ENCODE measurements at places on chromosomes 2 and 18.

DNA sequence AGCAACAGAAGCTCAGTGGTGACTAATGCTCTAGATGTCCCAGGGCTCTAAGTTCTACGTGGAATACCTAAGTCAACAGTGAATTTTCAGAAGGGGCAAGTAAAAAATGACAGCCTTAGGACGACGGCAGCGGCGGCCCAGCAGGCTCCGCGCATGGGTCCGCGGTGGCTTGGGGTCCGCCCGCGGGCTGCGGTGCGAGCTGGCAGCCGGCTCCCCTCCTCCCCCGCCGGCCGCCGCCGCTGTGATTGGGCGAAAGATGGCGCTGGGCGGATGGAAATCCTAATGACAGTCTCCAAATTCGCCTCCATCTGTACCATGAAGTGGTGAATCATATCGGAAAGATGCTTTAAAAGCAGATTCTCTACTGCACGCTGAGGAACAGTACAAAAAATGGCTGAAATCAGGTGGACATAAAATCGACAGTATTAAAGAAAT is 74.7 kb downstream of the HNRNPLL start:
- ATAC-seq = peak; percentile 19

DNA sequence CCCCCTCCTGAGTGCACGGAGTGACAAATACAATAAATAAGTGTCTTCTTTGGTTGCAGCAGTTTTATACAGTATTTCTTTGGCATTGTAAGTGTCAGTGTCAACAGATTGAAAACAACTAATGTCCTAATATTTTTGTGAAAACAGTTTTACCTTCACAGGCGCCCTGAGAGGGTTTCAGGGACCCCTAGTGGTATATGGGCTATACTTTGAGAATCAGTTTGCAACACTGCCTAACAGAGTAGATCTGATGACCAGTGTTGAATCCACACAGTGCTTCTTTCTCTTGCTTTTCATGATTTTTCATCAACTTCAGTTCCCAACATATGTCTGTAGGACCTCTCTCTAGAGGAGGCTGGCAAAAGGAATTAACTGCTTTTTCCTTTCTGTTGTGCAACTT is 162.2 kb downstream of the PRPF40A start:
- ATAC-seq = no peak

DNA sequence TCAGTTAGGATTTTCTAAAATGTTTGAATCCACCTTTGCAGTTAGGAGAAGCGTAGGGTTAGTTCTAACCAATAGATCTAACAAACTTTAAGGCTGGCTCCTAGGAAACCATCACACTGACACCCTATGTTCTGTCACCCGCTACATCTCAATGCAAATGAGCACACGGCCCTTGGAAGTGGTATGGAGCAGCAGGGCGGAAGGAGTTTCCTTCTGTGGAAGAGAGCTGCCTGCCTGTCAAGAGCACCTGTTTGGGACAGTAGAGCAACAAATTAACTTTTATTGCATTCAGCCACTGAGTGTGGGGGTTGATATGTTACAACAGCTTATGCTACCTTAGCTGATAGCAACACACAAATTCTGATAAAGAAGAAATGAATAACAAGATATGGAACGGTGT is 306.9 kb upstream of the RAB6C start:
- ATAC-seq = no peak

DNA sequence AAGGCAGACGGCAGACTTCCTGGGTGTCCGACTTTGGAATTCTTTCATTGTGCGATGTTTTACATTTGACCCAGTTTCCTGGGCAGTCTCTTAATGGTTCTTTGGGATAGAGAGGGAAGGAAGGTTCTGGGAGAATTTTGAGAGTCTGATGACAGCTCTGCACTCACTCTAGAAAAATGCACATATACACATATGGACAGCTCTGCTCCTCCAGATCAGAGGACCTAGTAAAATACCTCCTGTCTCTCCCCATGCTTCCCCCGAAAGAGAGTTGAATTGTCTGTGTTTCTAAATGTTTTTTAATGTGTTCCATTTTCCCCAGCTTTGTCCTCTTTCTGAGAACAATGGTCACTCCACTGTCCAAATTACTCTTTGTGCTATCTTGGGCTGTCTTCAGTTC is 102.0 kb upstream of the CXCR4 start:
- ATAC-seq = no peak

GRCh38 chr2:12665334-12665733 is 51.4 kb upstream of the TRIB2 start:
- ATAC-seq = peak; percentile 36

GRCh38 chr2:25521665-25522387 is 151.6 kb downstream of the DTNB start:
- peak; percentile 73 for ATAC-seq

- ATAC-seq = no peak
Observed at GRCh38 chr2:205218056-205218455, 464.2 kb upstream of the NRP2 start.

DNA sequence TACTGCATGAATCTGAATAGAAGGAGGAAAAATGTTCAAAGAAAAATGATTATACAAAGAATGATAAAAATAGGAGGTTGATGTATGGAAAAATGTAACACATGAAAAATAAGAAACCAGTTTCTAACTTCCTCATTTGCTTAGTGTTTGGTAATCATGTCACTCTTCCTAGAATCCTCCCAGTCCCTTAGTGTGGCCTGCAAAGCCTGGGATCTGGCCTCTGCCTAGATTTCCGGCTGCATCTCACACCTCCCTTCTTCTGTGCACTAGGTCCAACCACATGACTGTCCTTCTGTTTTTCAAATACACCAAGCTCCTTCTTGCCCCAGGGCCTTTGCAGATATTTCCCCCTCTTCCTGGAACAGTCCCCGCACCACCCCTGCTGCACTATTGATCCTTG is 76.8 kb upstream of the RBMS1 start:
- ATAC-seq = peak; percentile 42

DNA sequence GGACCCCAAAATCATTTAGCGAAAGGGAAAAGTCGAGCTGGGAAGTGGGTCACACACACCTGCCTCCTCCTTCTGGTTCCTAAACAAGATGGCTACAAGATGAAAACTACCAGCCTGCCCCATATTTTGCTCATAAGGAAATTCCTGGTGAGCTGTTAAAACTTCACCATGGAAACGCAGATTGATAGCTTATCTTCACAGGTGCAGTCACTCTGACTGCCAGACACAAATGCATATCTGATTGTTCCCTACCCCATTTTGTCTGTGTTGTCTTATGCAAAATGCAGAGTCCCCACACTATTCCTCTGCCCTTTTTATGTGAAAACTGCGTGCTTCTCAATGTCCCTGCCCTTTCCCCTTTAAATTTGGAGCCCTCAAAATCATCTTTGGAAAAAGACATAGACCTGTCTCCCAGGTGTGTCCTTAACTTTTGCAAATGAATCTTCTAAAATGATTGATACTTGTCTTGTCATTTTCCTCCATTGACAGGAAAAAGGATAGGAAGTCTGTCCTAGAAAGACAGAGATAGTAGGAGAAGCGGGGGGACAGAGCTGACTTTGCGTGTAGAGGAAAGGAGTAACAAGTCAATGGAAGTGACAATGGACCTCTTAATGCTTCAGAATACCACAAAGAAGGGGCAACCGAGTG is 38.9 kb upstream of the THOC1 start:
- no peak for ATAC-seq

DNA sequence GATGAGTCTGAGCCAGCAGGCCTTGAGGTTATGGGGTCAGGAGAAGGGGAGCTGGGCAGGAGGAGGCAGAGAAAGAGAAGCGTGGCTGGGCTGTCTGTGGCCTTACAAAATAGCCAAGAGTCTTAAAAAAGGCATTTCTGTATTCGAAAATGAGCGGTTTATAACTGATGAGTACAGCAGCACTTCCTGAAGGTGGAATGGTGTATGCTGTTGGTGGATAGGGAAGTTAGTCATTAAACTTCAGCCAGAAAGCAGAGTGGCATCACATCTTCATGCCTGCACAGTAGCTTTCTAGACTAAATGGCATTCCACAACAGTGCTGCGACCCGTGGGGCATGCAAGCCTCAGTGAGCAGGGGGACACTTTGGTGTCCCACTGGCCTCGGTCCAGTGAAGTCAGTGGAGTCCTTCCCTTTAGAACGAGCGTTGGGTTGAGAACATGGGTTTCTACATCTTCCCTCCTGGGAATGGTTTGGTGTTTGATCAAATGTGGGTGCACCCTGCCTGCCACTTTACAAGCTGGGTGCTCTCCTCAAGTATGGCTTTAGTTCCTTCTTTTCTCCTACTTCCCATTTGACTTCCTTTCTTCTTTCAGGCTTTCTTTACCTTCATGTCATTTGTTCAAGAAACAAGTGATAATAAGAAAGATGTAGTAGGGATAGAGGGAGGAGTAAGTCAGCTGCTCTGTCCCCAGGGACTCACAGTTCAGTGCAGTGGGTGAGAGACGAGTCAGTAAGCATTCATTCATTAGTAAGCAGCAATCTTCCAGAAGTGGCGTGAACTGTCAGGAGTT is 96.3 kb downstream of the ARMC9 start:
- ATAC-seq = no peak

GRCh38 chr18:22436136-22436535 is 18.4 kb upstream of the CTAGE1 start:
- ATAC-seq = no peak

GRCh38 chr2:118815731-118816130 is 31.7 kb downstream of the EN1 start:
- ATAC-seq = no peak

DNA sequence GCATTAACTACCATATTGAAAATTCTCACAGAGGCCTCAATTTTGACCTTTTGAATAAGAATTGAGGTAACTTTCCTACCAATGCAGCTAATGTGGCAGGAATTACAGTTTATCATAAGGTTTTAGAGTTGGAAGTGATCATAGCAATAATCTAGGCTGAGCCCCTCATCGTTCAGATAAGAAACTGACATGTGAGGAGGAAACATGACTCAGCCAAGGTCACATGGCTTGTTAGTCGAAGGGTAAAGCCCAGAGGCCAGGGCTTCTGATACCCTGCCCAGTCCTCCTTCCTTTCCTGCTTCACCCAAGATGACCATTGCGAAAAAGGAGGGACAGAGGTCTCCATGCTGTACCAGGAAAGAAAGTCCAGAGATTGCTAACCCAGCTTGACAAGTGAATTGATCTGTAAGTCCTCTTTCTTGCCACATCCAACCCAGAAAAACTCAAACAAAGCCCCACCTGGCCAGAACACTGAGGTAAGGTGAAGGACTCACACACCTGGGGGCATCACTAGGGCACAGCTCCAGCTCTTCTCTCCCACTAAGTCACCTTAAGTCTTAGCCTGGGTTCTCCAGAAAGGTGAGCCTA is 174.8 kb downstream of the EN1 start:
- no peak for ATAC-seq

GRCh38 chr2:70431716-70432347 is 121.8 kb downstream of the TGFA start:
- ATAC-seq = no peak
